Small intestine (tissue), 16 donors: ENCODE measurements at places on chromosomes 11 and 22.

DNA sequence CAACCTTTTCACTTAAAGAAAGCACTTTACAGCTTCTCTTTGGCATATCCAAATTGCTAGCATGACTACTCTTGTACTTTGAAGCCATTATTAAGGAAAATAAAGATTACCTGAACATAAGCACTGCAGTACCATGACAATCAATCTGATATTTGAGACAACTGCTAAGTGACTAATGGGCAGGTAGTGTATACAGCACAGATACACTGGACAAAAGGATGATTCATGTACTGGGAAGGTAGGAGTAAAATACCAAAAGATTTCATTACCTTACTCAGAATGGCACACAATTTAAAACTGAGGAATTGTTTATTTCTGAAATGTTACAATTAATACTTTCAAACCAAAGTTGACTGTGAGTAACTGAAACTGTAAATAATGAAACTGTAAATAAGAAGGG is 1054.3 kb upstream of the TENM4 start:
- DNase-seq: no peak

GRCh38 chr11:81907996-81908395 is 825.7 kb downstream of the FAM181B start:
- no peak for DNase-seq

- DNase-seq: peak; percentile 49
Measured at GRCh38 chr11:72789493-72790131, 4.2 kb downstream of the STARD10 start.

DNA sequence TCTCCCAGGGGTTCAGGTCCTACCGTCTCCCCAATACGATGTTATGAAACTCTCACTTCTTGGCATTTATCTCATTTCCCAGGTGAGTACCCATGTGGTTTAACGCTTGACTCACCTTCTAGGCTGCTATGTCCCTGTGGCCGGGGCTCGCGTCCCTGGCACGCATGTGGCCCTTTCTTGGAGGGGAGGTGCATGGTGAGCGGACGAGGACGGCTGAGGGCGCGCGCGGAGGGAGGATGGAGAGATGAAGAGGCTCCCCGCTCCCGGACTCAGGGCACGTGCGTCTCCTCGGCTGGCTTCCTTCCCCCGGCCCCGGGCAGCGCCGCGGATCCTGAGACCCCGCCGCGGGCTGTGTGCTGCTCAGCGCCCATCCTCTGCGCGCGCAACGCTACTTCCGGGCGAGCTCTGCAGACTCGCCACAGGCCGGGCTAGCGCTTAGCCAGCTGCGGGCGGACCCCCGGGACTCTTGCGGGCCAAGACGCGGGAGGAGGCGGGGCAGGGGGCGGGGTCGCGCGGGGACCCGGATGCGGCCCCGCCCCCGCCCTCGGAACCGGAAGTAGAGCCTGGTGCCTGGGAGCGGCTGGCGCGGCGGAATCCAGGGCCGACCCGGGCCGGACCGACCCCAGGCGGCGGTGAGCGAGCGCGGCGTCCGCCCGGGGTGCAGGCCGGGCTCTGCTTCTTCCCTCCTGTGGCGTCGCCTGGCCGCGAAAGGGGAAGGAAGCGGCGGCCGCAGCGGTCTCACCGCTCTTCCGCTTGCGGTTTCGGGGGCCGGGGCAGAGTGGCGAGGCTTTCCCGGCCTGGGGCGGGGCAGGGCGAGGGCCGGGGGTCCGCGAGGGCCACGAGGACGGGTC is at the start of gene CTTN:
Gene CTTN, plus strand, starts transcription at position 547 of the 851 bp plus-strand sequence. CDS start 8,769 bp downstream, outside the sequence.
- peak; percentile 93 for DNase-seq

DNA sequence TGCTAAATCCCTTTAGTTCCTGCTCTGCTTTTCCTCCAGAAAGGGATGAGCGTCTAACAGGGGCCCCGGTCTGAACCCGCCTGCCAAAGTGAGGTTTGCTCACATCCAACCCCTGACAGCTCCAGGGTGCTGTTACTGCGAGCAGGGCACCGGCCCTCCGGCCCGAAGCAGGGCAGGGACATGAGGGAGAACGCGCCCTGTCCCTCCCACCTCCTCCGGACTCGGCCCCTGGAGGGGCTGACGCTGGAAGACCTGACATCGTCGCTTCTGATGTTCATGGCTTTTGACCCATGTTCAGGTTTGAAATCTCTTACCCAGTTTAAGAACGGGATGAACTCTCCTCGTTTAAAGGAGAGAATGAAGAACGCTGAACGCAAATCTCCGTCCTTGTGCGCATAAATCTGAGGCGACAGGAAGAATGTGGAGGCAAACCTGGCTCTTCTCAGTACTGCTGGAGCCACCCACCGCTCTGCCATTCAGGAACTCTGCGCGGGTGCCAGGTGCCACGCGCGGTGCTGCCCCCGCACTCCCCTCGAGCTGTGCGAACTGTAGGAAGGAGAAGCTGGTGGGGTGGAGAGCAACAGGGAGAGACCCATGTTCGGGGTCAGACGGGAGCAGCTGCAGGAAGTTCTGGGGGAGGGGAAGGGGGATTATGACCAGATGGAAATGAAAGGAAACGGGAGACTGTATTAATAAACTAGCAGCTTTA is 826 bp upstream of the EEF1G start:
- no peak for DNase-seq

DNA sequence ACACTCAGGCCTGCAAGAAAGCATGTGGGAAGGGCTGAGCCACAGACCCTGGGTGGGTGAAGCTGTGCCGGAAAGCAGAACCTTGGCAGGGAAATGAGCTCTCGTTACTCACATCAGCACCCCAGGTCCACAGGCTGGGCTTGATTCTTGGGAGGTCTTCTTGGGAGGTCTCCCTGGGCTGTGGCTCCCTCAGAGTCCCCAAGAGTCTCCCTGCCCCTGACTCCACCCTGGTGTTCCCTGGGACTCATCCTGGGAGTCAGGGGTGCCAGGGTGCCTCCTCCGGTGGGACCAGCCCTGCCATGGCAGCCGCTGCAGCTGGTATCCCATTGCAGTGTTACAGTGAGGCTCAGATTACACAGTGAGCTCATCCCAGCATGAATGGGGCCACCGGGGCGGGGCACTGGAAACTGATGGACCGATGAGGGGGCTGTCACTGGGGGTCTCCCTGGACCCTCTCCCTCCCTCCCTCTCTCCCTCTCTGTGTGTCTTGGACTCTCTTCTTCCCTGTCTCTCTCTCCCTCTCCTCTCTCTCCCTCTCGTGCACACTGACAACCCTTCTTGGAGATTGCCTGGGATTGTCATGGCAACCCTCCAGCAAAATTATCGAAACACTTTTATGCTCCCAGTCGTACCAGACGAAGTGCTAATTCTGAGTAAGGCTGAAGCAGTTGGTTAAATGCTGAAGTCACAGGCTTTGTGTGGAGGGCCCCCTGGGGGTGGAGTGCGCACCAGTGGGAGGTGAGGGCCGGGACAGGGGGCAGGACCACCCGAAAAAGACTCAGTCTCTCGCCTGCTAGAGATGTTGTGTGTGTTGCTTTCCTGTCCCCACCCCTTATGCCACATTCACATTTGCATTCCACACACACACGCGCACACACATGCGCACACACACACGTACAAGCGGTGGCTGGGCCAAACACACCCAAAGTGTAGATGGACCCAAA is 8.6 kb upstream of the C11orf96 start:
- no peak for DNase-seq

DNA sequence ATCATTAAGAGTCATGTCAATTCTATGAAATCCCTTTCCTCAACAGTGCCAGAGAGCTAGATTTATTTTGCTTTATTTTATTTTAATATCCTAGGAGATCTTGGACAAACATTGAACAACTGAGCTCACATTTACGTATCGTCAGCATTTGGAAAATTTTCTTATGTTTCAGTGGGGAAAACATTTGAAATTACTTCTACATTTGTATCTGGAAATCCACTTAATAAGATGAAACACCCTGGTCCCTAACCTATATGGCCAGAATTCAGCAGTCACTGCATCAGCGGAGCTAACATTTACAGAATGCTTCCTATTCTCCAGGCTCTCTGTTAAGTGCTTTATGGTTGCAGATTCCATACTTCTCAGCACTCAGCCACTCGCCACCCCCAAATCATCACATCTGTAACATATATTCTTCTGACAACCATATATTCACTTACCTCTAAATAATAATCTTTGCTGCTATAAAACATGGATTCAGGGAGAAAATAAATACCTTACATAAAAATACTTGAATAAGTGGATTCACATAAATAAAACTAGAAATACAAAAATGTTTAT is 773.9 kb downstream of the JRKL start:
- no peak for DNase-seq

GRCh38 chr11:92222701-92223100 is 1.9 kb upstream of the FAT3 start:
- no peak for DNase-seq

- no peak for DNase-seq
Measured at GRCh38 chr22:45270095-45271020, 14.4 kb upstream of the UPK3A start.

- DNase-seq: no peak
Measured at GRCh38 chr11:16911658-16912057, 102.6 kb downstream of the PLEKHA7 start.

DNA sequence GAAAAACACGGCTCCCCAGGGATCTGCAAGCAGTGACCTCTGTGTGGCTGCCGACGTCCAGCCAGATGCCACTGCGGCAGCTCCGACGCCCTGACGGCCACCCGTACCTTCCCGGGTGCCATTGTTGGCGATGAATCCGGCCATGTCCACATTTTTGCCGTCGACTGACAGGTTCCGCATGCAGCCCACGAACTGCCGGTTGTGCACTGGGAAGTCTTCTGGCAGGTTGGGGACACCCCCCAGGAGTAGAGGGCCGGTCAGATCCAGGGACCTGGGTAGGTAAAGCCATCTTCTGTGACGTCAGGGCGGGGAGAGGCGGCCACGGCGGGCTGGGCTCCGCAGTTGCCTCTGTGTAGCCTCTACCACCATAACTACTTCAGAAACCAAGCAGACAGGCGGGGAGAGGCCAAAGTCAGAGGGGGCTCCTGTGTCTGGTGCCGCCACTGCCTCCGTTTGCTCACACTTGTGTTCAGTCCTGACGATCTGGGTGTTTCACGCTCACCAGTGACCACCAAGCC is 74.8 kb downstream of the TRMU start:
- DNase-seq: no peak

DNA sequence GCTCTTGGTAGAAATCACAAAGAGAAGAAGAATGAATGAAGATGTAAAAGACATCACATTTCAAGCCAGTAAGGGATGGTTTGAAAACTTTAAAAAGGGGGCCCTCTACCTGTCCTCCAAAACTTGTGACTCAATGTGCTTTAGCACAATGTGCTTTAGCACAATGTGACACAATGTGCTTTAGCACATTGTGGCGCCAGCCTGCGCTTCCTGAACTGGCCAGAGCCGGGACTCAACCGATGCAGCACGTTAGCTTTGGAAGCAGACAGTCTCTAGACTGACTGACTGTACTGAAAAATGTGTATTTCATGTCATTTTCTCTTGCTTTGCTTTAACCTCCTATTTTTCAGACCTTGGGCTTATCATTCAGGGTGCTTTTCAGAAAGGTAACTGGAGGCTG is 63.5 kb downstream of the FAM83F start:
- DNase-seq: no peak

- no peak for DNase-seq
Measured at GRCh38 chr11:119726150-119726553, 2.8 kb downstream of the NECTIN1 start.

- DNase-seq: no peak
Measured at GRCh38 chr11:83008581-83008923, 63.1 kb downstream of the RAB30 start.

- DNase-seq: no peak
Measured at GRCh38 chr11:96130061-96130620, 206.2 kb upstream of the MTMR2 start.

GRCh38 chr11:58968251-58968711 is 29.0 kb downstream of the GLYATL1 start:
- peak; percentile 8 for DNase-seq

GRCh38 chr11:110518809-110519514 is 89.2 kb downstream of the FDX1 start:
- no peak for DNase-seq

GRCh38 chr11:8138526-8138925 is 30.3 kb downstream of the RIC3 start:
- DNase-seq: no peak

DNA sequence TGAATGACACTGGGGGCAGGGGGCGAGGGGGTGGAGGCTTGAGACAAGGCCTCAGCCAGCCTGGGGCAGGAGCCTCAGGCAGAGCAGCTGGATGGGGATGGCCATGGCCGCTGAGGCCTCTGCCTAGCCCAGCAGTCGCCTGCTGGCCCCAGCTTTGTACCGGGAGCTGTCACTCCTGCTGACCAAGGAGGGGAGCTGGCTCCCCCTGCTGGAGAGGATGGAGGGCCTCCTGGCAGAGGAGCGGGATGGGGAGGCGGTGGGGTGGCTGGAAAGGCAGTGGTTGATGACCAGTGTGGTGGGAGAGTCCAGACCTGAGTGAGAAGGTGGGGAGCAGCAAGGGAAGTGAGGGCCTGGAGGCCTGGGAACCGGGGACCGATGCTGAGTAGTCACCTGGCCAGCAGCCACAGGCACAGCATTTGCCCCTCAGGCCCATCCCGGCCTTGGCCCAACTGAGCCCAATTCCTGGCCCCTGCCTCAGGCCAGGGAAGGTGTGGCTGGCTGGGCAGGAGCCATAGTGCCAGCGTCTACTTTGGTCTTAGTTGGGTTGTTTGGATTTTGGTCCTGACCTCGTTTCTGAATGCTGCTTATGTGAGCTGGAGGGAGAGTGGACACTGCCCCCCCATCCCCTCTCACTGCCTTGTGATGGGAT is 6.0 kb upstream of the SUSD2 start:
- peak; percentile 67 for DNase-seq

DNA sequence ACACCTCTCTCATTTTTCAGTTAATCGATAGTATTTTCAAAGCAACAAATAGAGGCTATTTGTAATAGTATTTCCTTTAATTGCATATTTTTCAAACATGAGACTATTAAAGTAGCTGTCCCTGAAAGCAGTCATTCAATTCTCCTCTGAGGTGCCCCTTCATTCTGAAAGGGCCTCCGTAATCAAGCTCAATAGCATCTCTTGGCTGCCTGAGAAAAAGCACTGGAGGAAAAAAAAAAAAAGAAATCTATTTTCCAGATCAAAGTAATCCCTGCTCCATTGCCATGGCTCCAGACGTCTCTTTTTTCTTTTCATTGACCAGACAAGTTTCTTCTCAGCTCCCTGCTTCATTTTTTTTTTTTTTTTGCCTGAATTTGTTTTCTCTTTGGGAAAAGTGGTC is 154.5 kb upstream of the BLID start:
- no peak for DNase-seq

DNA sequence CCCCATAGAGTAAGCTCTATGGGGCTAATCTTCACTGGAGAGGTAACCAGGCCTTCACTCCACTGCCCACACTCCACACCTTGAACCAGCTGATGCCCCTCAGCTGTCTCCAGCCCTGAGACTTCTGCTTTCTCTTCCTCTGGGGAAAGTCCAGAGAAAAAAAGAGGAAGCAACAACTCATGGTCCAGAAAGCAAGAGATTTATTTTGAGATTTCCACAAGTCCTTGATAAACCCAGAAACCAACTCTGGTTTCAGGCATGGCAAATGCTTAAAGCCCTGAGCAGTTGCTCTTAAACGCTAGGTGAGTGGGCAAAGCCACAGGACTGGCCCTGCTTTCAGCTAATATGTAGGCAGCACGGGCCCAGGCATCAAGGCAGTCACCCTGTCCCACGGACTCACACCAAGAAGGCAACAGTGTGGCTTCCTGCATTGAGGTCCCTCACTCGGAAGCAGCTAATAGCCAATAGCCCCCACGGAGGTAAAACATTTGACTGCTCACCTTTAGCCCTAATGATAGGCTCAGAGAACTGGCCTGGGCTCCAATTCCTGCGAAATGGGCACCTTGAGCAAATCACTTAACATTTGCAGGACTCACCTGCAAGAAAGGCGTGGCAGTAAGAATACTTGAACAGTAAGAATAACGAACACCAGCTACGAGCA is 4.3 kb downstream of the CYB561A3 start:
- DNase-seq: no peak
